ENCODE measurements at places on chromosomes 13 and 19.
A peak's percentile ranks its signal among the peaks of the same experiment; 100 is the strongest.

- H3K4me1 ChIP-seq, result peaks cover 24% of the 10 kb centered on the region
- H3K4me3 ChIP-seq, result no peak overlapping the region
- H3K27me3 ChIP-seq, result no peaks in the 10 kb centered on the region
- H3K27ac ChIP-seq, result no peak overlapping the region
These were observed 3.7 kb downstream of the ATP13A1 start for GRCh38 chr19:19659646-19660245.

DNA sequence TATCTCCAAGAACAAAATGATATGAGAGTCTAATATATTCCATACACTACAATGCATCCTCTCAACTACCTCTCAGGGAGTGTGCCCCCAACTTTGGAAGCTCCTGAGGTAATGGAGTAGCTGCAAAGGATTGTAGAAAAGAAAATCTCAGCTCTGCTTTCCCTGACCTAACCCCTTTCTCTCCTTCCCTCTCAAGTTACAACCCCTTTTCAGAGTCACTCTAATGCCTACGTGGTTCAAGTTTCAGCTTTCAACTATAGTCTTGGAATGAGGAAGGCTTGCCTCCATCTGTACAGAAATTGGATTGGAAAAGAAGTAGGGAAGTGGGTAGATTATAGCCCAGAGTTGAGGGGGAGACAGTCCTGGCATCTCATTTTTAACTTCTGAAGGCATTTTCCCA lies 256.0 kb downstream of the PCDH9 start:
- H3K36me3 ChIP-seq, result no peaks in the 10 kb centered on the region
- no peak overlapping the region for H3K4me3 ChIP-seq
- H3K27me3 ChIP-seq, result no peaks in the 10 kb centered on the region
- no peaks in the 10 kb centered on the region for H3K4me1 ChIP-seq
- no peak for DNase-seq
- no peak overlapping the region for H3K27ac ChIP-seq

- no peaks in the 10 kb centered on the region for H3K36me3 ChIP-seq
- H3K27ac ChIP-seq, result no peak overlapping the region
- no peak for DNase-seq
These were observed 109.6 kb upstream of the SERP2 start for GRCh38 chr13:44263751-44264620.

DNA sequence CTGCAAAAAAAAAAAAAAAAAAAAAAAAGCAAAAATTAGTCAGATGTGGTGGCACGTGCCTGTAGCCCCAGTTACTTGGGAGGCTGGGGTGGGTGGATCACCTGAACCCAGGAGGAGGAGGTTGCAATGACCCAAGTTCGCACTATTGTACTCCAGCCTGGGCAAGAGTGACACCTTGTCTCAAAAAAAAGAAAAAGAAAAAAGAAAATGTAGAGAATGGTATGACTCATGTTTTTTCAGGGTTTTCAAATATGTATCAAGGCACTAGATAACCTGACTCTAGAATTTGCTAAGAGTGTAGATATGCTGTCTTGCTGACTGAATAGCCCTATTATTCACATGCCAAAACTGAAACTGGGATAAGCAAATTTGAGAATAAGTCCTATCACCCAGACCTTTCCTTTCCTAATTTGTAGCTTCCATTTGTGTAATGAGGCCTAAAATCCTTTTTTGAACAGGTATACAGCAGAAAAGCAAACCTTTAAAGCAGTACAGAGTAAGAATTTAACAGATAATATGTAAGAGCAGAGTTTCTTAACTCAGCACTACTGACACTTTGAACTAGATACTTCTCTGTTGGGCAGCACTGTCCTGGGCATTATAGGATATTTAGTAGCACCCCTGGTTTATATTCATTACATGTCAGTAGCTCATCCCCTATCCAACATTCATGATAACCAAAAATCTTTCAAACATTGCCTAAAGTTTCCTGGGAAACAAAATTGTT lies 108.6 kb downstream of the ELF1 start:
- DNase-seq, result peak; percentile 47
- H3K27me3 ChIP-seq, result no peaks in the 10 kb centered on the region
- no peak overlapping the region for H3K4me3 ChIP-seq
- peaks cover 13% of the 10 kb centered on the region for H3K36me3 ChIP-seq
- peaks cover 29% of the 10 kb centered on the region for H3K4me1 ChIP-seq
- peak overlapping the region; percentile 64 for H3K27ac ChIP-seq

DNA sequence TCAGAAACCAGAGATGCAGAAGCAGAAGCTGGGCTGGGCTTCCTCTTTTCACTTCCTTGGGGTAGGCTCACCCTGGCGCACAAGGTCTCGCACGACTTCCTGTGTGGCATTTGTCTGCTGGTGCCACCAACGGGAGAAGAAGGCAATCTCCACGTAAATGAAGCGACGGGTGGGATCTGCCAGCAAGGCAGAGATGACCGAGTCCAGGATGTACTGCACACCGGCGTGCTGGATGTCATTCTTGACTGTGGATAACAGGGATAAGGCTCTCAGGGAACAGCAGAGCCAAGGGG lies 1.3 kb downstream of the MAN2B1 start:
- H3K4me1 ChIP-seq, result peaks cover 44% of the 10 kb centered on the region
- H3K27ac ChIP-seq, result peak overlapping the region; percentile 100
- peak; percentile 67 for DNase-seq
- no peaks in the 10 kb centered on the region for H3K27me3 ChIP-seq

DNA sequence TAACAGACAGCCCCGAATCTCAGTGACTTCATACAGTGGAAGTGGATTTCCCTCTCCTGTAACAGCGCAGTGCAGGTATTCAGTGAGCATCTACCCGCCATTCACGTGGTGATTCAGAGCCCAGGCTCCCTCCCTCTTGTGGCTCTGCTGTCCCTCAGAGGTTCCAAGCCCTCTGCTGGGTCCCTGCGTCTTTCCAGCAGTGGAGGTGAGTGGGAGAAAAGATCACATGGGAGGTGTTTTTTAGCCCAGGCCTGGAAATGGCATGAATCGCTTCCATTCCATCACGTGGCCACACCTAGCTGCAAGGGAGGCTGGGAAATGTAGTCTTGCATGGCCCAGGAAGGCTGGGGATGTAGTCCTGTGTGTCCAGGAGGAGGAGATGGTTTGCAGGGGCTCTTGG lies 61.4 kb downstream of the DPF1 start:
- H3K4me1 ChIP-seq, result no peaks in the 10 kb centered on the region
- H3K27ac ChIP-seq, result no peak overlapping the region
- no peak for DNase-seq

GRCh38 chr13:100511466-100511865 lies 77.1 kb downstream of the GGACT start:
- peaks cover 15% of the 10 kb centered on the region for H3K4me1 ChIP-seq
- no peak for DNase-seq
- no peak overlapping the region for H3K27ac ChIP-seq
- no peaks in the 10 kb centered on the region for H3K27me3 ChIP-seq

DNA sequence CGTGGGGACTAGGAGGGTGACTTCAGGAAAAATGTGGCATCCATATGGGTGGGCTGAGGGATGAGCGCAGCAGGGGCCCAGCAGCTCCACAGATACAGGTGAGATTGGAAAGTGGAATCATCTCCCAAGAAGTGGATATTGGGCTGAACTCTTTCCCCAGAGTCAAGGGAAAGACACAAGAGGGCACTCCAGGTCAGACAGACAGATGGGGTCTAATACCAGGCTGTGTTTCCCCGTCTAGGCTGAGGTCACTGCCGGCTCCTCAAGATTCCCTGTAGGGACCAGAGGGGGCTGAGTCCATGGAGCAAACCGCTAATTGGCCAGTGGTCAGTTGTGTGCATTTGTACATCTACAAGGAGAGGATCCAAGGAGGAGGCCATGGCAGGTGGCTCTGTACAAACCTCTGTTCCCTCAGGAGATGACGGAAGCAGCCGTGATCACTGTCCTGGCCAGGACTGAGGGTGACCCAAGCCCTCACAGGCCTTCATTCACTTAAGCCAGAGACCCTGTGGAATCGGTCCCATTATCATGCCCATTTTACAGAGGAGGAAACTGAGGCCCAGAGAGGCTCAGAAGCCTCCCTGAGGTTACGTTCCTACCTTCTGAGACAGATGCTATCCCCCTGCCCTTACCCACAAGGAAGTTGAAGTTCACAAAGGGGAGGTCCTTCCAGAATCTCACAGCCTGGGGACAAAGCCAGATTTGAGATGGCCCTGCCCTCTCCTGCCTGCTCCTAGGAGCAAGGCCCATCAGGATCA lies 14.9 kb upstream of the IGLON5 start:
- H3K27ac ChIP-seq, result no peak overlapping the region
- H3K4me1 ChIP-seq, result no peaks in the 10 kb centered on the region
- peaks cover 18% of the 10 kb centered on the region for H3K27me3 ChIP-seq
- no peaks in the 10 kb centered on the region for H3K36me3 ChIP-seq

DNA sequence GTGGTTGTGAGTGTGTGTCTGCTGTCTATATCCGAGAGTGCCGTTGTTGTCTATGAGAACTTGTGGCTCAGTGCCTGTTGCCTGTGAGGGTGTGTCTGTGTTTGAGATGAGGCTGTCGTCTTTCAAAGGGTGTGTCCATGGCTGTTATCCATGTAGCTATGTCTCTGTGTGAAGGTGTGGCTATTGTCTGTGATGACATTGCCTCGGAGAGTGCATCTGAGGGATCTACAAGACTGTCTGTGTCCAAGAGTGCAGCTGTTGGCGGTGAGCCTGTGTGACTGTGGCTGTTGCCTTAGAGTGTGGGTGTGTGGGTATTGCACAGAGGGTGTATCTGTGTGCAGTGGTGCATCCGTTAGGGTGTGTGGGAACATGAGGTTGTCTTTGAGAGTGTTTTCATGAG lies 4.9 kb downstream of the NUMBL start:
- H3K4me3 ChIP-seq, result no peak overlapping the region
- no peaks in the 10 kb centered on the region for H3K4me1 ChIP-seq
- DNase-seq, result no peak
- no peaks in the 10 kb centered on the region for H3K27me3 ChIP-seq
- H3K27ac ChIP-seq, result no peak overlapping the region

DNA sequence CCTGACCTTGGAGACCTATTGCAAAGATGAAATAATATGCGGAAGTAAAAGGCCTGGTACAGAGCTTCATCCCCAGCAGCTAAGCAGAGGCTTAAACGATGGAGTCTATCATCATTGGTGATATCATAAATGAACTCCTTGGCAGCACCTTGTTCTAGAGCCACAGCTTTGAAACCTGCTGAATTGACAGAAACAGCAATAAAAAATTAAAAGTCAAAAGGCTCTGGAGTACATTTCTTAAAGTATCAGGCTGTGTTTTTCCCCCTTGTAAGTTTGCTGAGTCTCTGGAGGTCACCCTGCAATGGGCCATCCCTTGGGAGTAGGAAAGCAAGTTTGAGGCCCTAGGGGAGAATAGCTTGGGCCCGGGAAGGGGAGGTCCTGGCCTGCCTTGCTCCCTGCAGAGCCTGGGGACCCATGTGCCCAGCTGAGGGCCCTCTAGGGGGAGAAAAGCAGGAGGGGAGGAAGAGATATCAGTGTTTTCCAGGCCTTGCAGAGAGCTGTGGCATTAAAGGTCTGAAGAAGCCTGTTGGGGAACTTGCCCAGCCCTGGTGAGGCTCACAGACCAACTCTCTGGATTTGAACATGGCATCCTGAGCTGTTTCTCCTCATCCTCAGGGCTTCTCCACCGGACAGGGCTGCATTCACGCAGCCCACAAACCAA lies 416.1 kb downstream of the ZNF536 start:
- H3K4me1 ChIP-seq, result no peaks in the 10 kb centered on the region
- no peak for DNase-seq
- no peaks in the 10 kb centered on the region for H3K36me3 ChIP-seq
- H3K27ac ChIP-seq, result no peak overlapping the region

GRCh38 chr13:90553159-90553558 lies 794.3 kb upstream of the MIR17HG start:
- H3K27ac ChIP-seq, result no peak overlapping the region
- H3K27me3 ChIP-seq, result no peaks in the 10 kb centered on the region
- H3K36me3 ChIP-seq, result no peaks in the 10 kb centered on the region
- no peak overlapping the region for H3K4me3 ChIP-seq

DNA sequence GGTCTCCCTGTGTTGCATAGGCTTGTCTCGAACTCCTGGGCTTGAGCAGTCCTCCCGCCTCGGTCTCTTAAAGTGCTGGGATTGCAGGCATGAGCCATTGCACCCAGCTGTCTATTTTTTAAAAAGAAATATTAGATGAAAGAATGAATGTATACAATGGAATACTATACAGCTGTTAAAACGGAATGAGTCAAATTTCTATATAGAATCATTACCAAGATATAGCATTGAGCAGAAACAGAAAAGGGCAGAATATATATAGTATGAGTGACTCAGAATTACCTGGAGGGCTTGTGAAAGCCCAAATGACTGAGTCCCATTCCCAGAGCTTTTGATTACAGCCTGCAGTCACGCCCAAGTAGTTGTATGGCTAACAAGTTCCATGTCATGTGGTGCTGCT lies 4.4 kb downstream of the DACT3 start:
- no peak overlapping the region for H3K27ac ChIP-seq
- peaks cover 18% of the 10 kb centered on the region for H3K4me1 ChIP-seq
- no peak overlapping the region for H3K4me3 ChIP-seq
- H3K27me3 ChIP-seq, result peaks cover 53% of the 10 kb centered on the region

GRCh38 chr19:590396-590745 lies 690 bp downstream of the HCN2 start:
- H3K4me1 ChIP-seq, result peaks cover 11% of the 10 kb centered on the region
- H3K27me3 ChIP-seq, result peaks cover 54% of the 10 kb centered on the region
- H3K36me3 ChIP-seq, result no peaks in the 10 kb centered on the region
- DNase-seq, result peak; percentile 55
- H3K4me3 ChIP-seq, result no peak overlapping the region

- peaks cover 12% of the 10 kb centered on the region for H3K36me3 ChIP-seq
- H3K27me3 ChIP-seq, result no peaks in the 10 kb centered on the region
- no peak for DNase-seq
- H3K27ac ChIP-seq, result no peak overlapping the region
These were observed 56.0 kb upstream of the DOCK9 start for GRCh38 chr13:99033814-99034213.

DNA sequence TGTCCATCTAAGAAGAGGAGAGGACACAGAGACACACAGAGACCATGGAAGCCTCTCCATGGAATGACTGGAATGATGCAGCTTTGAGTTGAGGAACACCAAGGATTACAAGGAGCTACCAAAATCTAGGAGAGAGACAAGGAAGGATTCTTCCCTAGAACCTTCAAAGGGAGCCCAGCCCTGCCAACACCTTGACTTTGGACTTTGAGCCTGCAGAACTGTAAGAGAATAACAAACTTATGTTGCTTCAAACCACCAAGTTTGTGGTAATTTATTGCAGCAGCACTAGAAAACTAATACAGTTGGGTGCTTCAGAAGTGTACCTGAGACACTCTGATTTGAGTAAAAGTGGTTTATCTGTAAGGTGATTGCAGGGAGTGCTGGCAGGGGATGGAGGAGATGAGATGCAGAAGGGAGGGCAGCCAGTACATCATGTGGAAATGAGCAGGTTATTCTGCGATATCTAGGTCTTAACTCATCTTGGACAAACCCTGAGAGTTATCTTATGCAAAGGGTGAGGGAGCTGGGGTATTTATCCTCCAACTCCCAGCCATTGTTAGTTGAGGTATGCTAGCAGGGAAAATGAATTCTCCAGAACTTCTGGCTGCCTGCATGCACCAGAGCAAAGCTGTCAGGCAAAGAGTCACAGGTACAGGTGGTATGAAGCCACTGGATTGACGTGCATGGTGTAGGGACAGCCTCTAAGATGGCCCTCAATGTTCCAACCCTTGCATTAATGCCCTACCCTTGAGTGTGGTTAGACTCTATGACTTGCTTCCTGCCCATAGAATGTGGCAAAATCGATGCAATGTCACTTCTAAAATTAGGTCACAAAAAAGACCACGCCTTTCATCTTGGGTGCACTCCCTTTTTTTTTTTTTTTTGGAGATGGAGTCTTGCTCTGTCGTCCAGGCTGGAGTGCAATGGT lies 31.3 kb upstream of the ADGRL1 start:
- no peaks in the 10 kb centered on the region for H3K27me3 ChIP-seq
- H3K4me1 ChIP-seq, result peaks cover 4% of the 10 kb centered on the region
- H3K4me3 ChIP-seq, result no peak overlapping the region
- H3K36me3 ChIP-seq, result no peaks in the 10 kb centered on the region
- no peak for DNase-seq
